ENCODE measurements at places on chromosomes 11 and 22.

DNA sequence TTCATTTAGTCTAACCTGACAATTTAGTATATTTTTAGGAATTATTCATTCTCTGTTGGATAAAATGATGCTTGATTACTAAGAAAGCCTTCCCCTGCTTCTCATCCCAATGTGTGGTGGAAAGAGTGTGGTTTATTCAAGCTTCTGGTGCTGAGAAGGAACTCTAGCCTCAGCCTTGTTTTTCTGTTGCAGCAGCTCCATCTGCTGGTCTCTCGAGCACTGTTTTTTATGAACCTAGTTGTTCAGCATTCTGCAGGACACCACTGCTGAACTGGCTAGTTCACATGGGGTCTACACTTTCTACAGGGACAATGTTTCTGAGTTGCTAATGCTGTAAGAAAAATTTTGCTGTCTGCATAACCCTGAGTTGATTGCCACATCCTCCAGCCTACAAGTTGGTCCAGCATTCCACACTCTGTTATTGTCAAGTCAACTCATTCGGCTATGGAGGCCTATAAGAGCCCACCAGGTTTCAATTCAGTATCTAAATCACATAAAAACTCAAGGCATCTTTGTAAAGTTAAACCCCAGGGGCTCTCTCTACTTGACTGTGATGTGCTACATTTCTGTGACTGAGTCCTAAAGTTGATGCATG lies 14.3 kb downstream of the OR2AG2 start:
- DNase-seq = peak; percentile 61

GRCh38 chr11:96366024-96366423 lies 23.0 kb upstream of the MAML2 start:
- DNase-seq = no peak

DNA sequence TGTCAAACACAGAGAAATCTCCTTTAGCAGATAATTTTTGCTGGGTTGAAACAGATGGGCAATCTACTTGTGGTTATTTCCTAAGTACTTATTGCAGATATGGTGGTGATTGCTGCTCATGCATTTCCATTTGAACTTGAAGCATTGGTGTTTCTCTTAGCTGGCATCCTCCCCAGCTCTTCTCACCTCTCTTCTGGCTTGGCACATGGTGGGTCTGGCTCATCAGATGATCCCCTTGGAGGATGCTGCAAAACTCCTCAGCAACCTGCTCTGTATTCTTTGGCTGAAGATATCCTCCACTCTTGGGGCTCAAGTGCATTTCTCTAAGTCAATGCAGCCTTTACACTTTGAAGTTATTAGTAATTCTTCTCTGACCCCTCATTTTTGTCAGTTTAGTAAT lies 87.3 kb upstream of the MYO18B start:
- no peak for DNase-seq

GRCh38 chr22:27226666-27227065 lies 569.3 kb downstream of the MIAT start:
- DNase-seq = no peak

DNA sequence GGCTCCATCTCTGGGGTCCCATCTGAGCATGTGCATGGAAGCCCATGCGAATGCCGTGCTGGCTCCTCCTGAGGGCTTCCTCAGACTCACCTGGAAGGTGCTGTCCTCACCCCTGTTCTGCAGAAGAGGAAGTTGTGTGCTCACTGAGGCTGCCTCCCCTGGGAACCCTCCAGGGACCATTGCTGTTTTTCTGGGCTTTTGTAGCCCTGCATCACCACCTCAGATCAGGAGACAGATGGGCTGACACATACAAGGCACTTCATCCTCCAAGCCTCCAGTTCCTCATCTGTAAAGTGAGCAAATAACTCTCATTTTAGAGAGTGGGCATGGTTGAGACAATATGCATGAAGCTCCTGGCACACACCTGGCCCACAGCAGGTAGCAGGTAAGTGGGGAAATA lies 12.1 kb upstream of the LRRC32 start:
- DNase-seq = no peak

DNA sequence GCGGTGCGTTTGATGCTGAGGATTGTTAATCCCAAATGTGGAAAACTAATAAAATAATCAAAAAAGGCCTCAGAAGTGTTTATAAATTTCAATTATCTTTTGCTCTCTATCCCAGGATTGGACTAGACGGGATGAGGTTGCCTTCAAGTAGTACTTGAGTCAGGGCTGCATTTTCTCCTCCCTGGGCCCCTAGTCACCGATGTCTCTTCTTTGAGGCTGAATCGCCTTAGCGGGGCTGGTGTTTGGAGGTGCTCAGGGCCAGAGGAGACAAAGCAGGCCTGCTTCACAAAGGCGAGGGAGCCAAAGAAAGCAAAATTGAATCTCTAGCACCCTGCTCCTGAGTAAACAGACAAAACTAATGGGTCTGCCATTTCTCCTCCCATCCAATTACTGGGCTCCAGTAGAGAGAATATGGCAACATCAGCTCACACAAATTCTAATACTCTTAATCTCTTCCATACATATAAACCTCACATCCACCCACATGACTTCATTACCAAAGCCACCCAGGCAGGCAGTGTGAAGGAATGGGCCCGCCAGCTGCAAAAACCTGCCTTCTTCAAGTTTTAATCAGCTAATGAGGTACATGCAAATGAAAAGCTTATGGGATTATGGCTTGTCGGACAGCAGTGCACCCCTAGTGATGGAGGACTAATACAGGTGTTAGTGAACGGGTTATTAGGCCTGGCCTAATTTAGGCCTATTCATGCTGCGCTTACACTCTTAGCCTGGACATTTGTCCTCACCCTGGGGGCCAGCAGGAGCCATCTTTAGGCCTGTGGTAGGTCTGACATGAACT lies 52.7 kb upstream of the HTATIP2 start:
- DNase-seq = no peak

DNA sequence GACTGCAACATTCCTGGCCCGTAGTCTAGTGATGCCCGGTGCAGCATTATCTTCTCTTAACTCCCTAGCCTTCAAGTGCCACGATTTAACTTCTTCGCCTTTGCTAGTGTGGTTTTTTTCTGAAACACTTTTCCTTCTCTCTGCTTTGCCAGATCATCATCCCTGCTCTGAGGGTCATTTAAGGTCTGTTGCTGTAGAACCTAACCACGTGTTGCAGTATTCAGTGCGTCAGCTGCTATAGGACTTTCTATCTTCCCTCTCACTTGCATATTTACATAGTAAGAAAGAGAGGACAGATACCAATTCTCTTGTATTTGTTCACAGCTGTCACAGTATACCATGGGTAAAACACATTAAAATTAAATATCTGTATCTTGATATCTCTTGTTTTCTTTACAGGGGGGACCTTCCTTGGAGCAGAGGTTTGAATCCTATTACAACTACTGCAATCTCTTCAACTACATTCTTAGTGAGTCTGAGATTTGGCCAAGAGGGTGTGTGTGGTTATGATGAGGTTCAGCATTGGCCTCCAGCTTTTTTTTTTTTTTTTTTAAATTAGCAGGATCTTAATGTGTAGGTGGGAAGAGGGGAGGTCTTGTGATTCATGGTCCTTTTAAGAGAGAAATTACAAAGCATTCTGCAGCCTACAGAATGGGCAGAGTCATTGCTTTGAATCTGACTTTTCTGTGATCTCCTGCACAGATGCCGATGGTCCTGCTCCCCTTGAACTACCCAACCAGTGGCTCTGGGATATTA lies 13.5 kb downstream of the EIF3L start:
- DNase-seq = peak; percentile 6

- peak; percentile 21 for DNase-seq
Observed at GRCh38 chr11:215581-216037, 8.1 kb downstream of the RIC8A start.

GRCh38 chr11:126918556-126918955 lies 82.0 kb downstream of the KIRREL3 start:
- DNase-seq = peak; percentile 20

GRCh38 chr22:46116491-46116958 lies 33.8 kb upstream of the PPARA start:
- DNase-seq = peak; percentile 64

DNA sequence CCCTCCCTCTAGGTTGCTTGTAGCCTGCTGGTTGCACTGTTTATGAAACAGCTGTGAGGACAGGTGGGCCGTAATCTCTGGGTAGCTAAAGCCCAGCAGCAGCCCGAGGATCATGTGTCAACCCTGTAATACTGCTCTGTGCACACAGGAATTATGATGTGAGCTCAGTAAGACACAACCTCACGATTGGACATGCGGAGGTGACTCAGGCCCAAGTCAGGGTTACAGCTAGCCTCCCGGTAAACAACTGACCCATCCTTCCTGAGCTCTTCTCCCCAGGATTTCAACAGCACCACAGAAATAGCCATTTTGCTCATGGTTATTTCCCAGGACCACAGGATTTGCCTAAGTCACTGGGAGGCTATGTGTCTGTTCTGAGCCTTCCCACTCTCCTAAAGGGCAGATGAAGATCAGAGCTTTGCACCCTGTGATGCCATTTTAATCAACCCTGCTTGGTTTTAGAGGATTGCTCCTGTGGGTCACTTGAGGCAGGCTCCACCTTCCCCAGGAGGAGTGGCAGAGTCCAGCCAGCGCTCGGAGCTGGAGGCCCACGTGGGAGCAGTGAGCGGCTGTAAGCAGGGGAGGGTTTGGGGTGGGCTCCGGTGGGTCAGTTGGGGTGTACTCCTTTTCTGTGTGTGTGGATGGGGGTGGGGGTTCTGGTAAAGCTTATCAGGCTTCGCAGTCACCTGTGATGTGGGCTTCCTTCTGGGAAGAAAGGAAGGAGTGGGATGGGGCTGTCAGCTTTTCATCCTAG lies at the start of gene AMPD3:
Gene AMPD3, plus strand, starts transcription at position 387 of the 754 bp plus-strand sequence. CDS start 6,256 bp downstream, outside the sequence.
- DNase-seq = no peak

DNA sequence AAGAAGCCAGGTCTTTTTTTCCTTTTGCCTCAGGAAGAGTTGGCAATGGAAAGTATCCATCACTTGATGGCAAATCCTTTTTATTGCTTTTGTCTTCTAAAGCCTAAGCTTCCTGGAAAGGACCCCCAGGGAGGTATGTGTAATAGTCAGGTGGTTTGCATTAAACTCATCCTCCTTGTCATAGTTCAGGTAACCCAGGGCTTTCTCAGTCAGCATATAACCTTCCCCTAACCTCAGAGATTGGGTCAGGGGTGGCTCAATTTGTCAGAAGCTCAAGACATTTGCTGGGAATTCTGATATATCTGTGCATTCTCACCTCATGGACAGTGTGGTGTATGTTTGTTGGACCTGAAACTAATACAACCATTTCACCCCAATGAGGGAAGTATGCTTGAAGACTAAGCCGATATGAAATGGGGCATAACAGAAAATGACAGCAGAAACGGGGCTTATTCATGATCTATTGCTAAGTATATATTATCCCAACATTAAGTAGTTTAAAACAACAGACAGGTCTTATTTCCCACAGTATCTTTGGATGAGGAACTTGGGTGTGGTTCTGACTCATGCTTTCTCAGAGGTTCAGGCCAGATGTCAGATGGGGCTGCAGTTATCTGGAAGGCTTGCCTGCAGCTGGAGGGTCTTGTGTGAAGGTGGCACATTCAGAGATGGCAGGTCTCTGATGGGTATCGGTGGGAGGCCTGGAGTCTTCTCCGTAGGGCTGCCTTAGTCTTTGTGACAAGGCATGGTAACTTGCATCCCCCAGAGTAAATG lies 135.8 kb upstream of the SPON1 start:
- no peak for DNase-seq

DNA sequence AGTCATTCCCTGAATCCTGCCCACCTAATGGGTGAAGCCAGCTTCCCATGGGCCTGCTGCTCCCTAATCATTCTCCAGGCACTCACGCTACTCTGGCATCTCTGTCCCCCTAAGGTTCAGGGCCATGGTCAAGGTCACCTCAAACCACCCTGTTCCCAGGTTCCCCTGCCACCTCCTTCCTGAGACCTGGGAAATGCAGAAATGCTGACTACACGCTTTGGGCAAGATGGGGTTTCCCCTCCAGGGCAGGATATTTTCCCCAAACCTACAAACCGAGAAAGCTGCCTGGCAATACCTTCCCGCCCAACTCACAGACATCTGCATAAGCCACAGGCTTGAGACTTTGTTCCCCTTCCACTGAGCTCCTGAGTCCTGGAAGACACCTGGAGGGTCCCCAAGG lies 97.6 kb downstream of the FEZ1 start:
- DNase-seq = no peak

DNA sequence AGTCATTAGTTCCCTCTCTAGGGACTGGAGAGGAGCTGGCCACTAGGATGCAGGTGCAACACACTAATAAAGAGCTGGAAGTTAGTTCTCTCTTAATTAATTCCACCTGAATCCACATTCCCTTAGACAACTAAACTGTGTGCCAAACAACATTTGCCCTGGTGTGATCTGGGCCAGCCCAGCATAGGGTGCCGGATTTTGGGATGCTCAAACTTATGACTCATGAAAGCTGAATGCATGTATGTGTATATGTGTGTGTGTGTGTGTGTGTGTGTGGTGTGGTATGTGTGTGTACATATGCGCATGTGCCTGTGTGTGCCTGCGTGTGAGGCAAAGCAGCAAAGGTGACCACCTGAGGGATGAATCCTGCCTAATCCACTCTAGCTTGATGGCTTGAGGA lies 110.7 kb downstream of the EHF start:
- DNase-seq = no peak

DNA sequence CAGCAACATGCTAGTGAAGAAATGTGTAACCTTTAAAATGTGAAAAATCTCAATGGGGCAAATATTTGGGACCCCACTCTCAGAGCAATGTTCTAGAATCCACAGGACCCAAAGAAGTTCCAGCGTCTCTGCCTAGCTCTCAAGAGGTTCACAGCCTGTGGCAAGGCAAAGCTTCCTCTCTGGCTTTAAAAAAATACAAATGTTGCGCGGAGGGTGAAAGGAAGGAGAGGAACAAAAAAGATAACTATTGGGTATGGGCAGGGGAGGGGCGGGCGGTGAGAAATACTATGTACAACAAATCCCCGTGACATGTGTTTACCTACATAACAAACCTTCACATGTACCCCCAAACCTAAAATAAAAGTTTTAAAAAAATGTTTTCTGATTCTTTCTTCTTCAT lies 53.6 kb downstream of the PITPNB start:
- DNase-seq = no peak

- DNase-seq = peak; percentile 3
Observed at GRCh38 chr11:37946155-37946766, 1348.2 kb upstream of the RAG2 start.

- DNase-seq = no peak
Observed at GRCh38 chr11:36239636-36240035, 49.6 kb downstream of the COMMD9 start.

- DNase-seq = peak; percentile 29
Observed at GRCh38 chr22:27952779-27953178, 33.7 kb upstream of the PITPNB start.

GRCh38 chr22:46044621-46045458 lies 67.9 kb upstream of the WNT7B start:
- DNase-seq = no peak
